NCI-H226 (cell line): ENCODE measurements at places on chromosomes 11 and 22.

GRCh38 chr11:95296165-95296564, 65.2 kb upstream of the SESN3 start:
- DNase-seq: peak; percentile 61

DNA sequence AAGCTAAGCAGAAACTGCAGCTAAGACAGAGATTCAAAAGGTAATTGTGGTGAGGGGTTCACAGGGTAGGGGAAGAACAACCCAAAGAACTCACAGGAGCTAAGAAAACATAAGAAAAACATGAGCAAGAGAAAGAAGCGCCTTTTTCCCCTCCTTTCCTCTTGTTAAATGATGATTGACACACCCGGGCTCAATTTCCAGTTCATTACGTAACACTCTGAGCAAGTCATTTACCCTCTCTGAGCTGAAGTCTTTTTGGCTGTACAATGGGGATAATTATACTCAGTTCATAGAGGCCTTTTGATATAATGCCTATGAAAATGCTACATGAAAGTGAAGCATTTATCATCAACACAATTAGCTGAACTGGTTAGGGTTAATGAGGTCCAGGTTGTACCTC, 17.2 kb downstream of the LRP4 start:
- DNase-seq: no peak

DNA sequence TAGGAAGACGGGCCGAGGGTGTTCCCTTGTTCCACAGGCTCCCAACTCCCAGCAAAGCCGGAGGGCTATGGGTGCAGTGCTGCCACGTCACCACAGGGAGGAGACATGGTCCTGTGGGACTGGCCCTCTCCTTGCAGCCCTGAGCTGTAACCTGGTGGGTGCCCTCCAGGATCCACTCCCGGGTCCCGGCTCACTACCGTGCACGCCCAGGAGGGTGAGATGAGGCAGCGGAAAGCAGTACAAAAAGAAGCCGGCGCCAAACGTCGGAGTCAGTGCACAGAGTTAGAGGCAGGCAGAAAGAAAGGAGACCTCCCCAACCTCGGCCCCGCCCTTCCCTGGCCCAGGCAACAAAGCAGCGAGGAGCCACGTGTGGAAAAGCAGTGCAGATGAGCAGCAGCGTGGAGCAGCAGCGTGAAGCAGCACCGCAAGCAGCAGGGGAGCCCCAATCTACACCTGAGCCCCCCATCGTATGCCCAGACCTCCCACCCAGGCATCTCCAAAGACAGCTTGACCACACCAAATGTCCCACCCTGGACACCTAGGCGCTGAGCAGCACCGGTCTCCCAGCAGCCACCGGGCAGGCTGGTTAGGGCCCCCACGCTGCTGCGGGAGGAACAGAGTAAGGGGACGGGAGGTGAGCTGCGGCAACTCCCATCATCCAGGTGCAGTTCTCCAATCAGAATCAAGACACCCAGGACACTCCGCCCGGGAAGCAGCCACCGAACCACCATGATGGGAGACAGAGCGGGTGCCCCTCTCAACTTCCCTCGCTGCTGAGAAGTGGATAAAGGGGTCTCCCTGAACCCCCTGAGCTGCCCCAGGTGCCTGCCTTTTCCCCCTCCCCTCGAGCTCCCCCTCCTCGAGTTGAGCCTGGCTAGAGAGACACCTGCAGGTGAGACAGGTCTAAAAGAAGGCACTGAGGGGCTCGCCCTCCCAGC, 28.8 kb downstream of the IGSF9B start:
- peak; percentile 54 for DNase-seq

DNA sequence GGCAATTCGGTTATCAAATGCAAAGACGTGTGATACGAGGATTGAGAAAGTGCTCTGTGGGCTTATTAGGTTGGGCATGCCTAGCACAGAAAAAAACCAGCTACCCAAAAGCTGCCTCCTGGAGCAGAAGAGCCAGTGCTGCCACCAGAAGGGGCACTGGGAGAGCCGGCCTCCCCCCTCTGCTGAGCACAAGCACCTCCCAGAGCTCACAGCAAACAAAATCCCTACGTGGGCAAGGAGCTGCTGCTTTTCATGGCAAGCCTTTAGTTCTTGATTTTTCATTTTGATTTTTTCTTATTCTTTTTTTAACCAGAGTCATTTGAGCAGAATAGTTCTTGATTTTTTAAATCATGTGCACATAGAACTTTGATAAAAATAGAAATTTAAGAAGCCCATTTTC, 12.8 kb downstream of the RPUSD4 start:
- DNase-seq: no peak

GRCh38 chr22:46061124-46061500, 84.2 kb upstream of the WNT7B start:
- no peak for DNase-seq

- peak; percentile 34 for DNase-seq
Observed at GRCh38 chr11:119759324-119759723, 30.3 kb upstream of the NECTIN1 start.

DNA sequence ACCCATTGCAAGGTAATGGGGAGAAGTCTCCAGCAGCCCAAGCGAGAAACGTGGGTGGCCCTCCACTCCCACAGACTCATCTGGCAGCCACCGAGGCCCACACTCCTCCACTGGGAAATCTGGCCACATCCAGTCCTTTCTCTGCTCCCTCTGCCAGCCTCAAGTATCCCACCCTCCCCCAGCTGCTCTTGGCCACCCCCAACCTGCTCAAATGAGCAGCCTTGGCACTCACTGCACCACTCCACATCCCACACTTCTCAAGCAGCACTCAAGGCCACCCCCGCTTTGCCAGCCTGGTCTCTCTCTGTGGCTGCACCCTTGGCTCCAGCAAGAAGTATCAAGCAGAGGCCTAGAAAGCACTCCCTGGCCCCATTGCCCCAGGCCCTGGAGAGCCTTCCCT, 28.2 kb downstream of the SLC22A12 start:
- DNase-seq: no peak

DNA sequence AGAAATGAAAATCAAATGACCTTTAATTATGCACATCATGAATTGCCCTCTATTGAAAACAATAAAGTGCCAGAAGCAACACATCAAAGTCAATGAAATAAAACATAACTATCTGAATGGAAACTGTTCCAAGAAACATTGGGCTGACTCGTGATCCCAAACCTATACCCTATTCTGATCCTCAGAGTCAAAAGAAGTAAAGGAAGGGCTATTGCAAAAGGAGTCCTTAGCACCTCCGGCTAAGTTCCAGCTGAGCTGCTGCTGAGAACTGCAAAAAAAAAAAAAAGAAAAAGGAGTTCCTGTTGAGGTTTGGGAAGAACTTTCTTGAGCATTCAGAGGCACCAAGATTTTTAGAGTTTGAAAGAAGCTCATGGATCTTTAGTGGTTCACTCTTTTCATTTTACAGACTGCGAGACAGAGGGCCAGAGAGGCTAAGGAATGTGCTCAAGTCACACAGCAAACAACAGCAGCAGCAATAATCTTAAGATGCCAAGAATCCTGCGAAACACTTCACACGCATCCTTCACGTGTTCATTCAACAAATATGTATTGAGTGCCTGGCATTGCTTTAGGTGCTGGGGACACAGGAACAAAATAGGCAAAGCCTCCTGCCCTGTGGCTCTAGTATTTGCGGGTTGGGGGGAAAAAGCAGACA, 841 bp upstream of the TMPRSS13 start:
- no peak for DNase-seq

- DNase-seq: no peak
Observed at GRCh38 chr11:128196235-128196634, 391.1 kb downstream of the ETS1 start.
